ENCODE measurements at places on chromosomes 2 and 18. TPM values are rescaled to one million over a fixed set of nuclear protein-coding genes. Genes with fewer than 3 reads are reported as not detected.

The CDC42EP3 gene
- 56.9 TPM for total RNA-seq

The RUFY4 gene
- 2.4 TPM for total RNA-seq

The CCDC150 gene
- 2.3 TPM for total RNA-seq

The ARHGAP28 gene
- 10.3 TPM for total RNA-seq

The RAB6D gene
- not detected for total RNA-seq

The HOXD13 gene
- 1.1 TPM for total RNA-seq

The PROKR1 gene
- total RNA-seq = 0.19 TPM

The LYPD6 gene
- total RNA-seq = not detected
